ENCODE measurements at places on chromosomes 2 and 18. TPM values are rescaled to one million over a fixed set of nuclear protein-coding genes. Genes with fewer than 3 reads are reported as not detected.

Gene SP5
- total RNA-seq = not detected

Gene DSEL
- not detected for total RNA-seq

Gene FAM228A
- 0.25 TPM for total RNA-seq

Gene SH3RF3
- total RNA-seq = 0.34 TPM

Gene IL37
- total RNA-seq = not detected

DNA sequence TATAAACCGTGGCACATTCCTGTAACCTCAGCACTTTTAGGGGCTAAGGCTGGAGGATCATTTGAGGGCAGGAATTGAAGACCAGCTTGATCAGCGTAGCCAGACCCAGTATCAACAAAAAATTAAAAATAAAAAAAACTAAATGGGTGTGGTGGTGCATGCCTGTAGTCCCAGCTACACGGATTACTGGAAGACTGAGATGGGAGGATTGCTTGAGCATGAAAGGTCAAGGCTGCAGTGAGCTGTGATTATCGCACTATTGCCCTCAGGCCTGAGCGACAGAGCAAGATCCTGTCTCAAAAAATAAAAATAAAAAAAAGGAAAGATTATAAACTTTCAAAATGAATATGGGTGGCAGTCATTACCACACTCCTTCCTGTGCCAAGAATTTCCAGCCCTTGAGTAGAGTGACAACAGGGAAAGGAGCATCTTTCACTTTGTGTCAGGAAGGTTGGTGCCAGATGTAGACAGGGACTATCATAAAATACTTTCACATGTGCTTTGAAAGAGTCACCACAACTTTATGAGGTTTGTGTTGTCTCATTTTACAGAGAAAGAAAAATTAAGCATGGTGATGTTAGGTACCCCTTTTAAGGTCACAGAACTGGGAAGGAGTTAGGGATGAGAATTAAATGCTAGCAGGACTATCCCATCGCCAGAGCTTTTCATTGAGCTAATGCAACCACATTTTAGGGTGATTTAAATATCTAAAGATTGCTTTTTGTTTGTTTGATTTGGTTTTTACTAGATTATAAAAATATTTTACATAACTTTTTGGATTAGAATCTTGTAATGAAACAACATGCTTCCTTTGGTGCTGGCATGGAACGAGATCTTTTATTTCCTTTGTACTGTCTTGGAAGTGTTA lies 1617.4 kb upstream of the ACVR2A start:
- H3K27me3 ChIP-seq = no peaks in the 10 kb centered on the region
- no peaks in the 10 kb centered on the region for H3K36me3 ChIP-seq
- H3K4me1 ChIP-seq = no peaks in the 10 kb centered on the region
- no peak overlapping the region for H3K4me3 ChIP-seq
- DNase-seq = no peak

GRCh38 chr18:8610459-8610851 lies 1.2 kb downstream of the RAB12 start:
- peaks cover 7% of the 10 kb centered on the region for H3K36me3 ChIP-seq
- peak overlapping the region; percentile 96 for H3K4me3 ChIP-seq
- no peak overlapping the region for H3K27ac ChIP-seq
- DNase-seq = peak; percentile 51

- no peaks in the 10 kb centered on the region for H3K36me3 ChIP-seq
- H3K4me3 ChIP-seq = no peak overlapping the region
- no peaks in the 10 kb centered on the region for H3K27me3 ChIP-seq
- DNase-seq = no peak
Observed at GRCh38 chr18:30352551-30353168, 689.9 kb downstream of the DSC3 start.

DNA sequence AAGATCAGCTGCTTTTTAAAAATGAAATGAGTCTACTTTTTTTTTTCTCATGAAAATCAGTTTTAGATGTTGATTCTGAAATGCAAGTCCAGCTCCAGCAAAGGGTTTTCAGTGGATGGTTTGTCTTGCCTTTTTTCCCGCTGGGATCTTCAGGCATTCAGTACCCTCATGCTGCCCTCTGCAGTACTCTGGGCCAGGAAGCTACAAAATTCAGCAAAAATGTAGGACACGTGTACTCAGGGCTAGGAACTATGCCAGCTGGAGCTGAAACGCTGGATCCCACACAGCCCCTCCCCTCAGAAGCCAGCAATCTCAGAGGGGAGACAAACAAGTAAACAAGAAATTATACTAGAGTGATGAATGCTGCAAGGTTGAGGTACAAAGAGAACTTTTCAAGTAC lies 97.3 kb downstream of the MMADHC start:
- H3K36me3 ChIP-seq = no peaks in the 10 kb centered on the region
- no peak overlapping the region for H3K4me3 ChIP-seq
- no peaks in the 10 kb centered on the region for H3K4me1 ChIP-seq
- DNase-seq = no peak

DNA sequence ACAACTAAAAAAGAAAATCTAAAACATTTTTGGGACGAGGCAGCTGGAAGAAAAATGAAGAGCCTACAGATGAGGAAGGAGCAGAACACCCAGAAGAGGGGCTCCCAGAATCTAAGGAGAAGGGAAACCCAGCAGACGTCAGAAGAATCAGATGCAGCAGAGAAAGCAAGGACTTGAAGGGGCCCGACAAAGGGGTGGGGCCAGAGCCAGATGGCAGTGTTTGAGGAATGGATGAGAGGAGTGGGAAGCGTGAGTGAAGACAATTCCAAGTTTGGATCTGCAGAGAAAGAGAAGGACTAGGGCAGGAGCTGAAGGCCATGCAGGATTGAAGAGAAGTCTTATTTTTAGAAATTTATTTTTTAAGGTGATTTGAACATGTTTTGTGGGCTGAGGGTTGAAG lies 19.3 kb downstream of the PTMA start:
- H3K36me3 ChIP-seq = 0 out of 2 replicates have a peak, but pooled peaks cover 3% of the 10 kb centered on the region
- no peak for DNase-seq
- no peak overlapping the region for H3K27ac ChIP-seq
- H3K4me1 ChIP-seq = peaks cover 12% of the 10 kb centered on the region
- no peak overlapping the region for H3K4me3 ChIP-seq

DNA sequence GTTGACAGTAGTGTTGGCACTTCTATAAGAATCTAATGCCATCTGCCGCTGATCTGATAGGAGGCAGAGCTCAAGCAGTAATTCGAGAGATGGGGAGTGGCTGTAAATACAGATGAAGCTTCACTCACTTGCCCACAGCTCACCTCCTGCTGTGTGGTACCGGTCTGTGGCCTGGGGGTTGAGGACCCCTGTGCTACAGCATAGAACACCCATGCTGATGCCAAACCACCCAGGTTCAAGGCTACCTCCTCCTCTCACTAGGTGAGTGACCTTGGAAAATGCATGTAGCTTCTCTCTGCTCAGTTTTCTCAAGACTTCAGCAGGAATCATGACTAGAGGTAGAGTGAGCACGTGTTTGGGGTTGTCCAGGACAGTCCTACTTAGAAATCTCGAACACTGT lies 263.4 kb downstream of the SH3BP4 start:
- no peak overlapping the region for H3K4me3 ChIP-seq
- no peaks in the 10 kb centered on the region for H3K27me3 ChIP-seq
- H3K4me1 ChIP-seq = no peaks in the 10 kb centered on the region
- DNase-seq = no peak

DNA sequence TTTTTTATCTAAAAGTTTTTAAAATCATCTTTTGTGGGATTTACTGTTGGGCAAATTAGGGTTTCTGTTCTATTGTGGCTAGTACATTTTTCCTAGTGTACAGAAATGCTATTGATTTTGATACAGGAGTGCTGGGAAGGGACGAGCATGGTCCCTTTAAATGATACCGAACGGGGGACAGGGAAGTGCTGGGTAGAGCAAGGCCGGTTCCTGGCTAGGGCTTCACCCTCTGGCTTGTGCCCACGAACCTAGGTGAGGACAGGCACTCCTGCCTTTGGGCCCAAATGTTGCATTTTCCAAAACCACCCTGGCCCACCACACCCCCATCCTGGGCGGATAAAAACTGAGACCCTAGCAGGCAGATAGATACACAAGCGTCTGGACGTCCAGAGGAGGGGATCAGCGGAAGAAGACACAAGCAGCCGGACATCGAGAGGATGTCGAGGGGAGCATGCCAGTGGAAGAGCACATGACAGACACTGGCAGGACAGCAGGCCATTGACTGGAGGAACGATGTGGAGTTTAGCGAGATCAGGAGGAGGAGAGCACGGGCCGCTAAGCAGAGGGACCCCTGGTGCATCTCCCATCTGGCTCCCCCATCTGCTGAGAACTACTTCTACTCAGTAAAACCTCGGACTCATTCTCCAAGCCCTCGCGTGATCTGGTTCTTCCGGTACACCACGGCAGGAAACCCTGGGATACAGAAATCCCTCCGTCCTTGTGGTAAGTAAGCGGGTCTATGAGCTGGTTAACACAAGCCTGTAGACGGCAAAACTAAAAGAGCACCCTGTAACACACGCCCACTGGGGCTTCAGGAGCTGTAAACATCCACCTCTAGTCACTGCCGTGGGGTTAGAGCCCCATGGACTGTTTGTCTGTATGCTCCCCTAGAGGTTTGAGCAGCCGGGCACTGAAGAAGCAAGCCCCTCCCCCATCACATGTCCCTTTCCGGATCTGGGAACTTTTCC lies 13.5 kb upstream of the CALCRL start:
- no peaks in the 10 kb centered on the region for H3K27me3 ChIP-seq
- no peak overlapping the region for H3K27ac ChIP-seq
- no peaks in the 10 kb centered on the region for H3K36me3 ChIP-seq
- H3K4me3 ChIP-seq = no peak overlapping the region
- H3K4me1 ChIP-seq = no peaks in the 10 kb centered on the region

GRCh38 chr2:67954093-67954748 lies 108.6 kb downstream of the C1D start:
- H3K4me3 ChIP-seq = no peak overlapping the region
- DNase-seq = no peak
- H3K27ac ChIP-seq = no peak overlapping the region
- H3K36me3 ChIP-seq = no peaks in the 10 kb centered on the region

- no peak overlapping the region for H3K4me3 ChIP-seq
- DNase-seq = no peak
- no peaks in the 10 kb centered on the region for H3K27me3 ChIP-seq
- no peak overlapping the region for H3K27ac ChIP-seq
- H3K36me3 ChIP-seq = no peaks in the 10 kb centered on the region
Observed at GRCh38 chr18:74367905-74368304, 52.3 kb downstream of the C18orf63 start.

All from Karpas-422 (cell line).